Stimulated activated CD4-positive, alpha-beta T cell treated with anti-CD3 and anti-CD28 coated beads, Interleukin-12 subunit alpha, Interleukin-12 subunit beta, amount 100 ng/mL, for 48 hours (primary cell): ENCODE measurements at places on chromosomes 6 and 20.

DNA sequence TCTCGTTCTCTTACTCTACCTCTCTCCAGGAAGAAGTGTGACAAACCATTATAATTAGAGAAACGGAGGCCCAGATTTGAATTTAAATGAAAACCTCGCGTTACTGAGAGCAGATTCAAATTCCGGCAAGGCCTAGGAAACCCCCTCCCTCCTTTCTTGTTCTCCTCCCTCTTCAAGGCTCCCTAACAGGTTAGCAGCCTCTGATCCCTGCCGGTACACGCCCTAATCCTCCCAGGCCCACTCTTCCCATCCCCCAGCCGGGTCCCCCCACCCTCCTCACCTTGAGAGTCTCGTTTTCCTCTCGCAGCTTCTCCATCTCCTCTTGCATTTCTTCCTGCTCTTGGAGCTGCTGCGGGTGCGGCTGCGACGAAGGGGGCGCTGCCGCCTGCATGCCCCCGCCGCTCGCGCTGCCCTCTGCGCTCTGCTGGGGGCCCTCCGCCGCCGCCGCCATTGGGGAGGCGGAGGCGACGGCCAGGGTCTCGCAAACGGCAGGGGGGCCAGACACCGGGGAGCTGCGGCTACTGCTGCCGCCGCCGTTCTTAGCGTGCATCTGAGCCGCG, 3.8 kb downstream of the MTCL3 start:
- DNase-seq = no peak

- no peak for DNase-seq
Measured at GRCh38 chr20:59035381-59035780, 3.2 kb upstream of the ATP5F1E start.

- DNase-seq = peak; percentile 39
Measured at GRCh38 chr6:125153391-125154117, at the start of gene TPD52L1. Gene TPD52L1, plus strand, starts transcription at chr6:125153773. Its CDS starts 179 bp downstream, at chr6:125153952.

DNA sequence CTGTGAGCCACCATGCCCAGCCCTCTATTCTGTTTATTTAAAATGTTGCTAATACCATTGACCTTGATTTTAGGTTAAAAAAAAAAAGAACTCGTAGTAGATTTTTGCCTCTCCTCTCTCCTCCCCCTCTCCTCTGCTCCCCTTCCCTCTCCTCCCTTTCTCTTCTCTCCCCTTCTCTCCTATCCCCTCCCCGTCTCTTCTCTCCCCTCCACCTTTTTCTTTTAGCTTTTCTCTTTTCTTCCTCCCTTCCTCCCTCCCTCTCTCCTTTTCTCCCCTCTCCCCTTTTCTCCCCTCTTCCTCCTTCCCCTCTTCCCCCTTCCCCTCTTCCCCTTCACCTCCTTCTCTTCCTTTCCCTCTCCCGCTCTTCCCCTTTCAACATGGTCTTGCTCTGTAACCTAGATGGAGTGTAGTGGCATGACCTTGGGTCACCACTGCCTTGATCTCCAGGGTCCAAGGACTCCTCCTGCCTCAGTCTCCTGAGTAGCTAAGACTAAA, 223.8 kb downstream of the ZFAND3 start:
- DNase-seq = no peak

- DNase-seq = no peak
Measured at GRCh38 chr20:41462372-41463161, 95.9 kb upstream of the EMILIN3 start.

DNA sequence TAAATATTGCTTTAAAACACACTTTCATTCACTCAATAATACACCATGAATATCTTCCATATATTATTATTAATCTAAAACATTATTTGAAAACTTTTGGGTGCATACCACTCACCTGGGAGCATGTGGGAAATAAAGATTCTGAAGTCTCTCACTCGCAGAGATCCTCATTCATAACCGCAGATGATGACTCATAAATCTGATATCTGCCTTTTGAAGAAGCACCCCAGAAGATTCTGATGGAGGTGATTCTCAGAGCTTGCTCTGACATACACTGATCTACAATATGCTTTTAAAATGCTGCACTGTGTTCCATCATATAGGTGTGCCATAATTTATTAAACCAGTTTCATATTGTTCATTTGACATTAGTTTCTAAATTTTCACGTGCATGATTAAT, 135.0 kb upstream of the SGK1 start:
- DNase-seq = no peak

DNA sequence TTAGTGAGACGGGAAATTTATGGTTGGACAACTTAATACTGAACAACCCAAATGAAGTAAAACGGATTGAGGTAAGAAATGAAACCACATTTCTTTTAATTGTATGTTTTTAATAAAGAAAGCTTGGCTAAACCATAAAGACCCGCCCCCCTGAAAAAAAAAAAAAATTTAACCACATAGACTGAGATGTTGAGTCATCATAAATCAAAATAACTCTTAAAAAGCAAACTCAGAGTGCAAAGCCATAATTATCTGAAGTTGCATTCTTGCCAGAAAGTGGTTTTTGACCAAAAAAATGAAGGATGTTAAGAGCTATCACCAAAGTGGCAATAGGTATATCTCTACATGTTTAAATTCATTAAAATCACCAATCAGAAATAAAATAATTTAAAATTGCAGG, 101.8 kb upstream of the COL21A1 start:
- no peak for DNase-seq

- DNase-seq = no peak
Measured at GRCh38 chr20:37533154-37533715, 5.6 kb upstream of the BLCAP start.

DNA sequence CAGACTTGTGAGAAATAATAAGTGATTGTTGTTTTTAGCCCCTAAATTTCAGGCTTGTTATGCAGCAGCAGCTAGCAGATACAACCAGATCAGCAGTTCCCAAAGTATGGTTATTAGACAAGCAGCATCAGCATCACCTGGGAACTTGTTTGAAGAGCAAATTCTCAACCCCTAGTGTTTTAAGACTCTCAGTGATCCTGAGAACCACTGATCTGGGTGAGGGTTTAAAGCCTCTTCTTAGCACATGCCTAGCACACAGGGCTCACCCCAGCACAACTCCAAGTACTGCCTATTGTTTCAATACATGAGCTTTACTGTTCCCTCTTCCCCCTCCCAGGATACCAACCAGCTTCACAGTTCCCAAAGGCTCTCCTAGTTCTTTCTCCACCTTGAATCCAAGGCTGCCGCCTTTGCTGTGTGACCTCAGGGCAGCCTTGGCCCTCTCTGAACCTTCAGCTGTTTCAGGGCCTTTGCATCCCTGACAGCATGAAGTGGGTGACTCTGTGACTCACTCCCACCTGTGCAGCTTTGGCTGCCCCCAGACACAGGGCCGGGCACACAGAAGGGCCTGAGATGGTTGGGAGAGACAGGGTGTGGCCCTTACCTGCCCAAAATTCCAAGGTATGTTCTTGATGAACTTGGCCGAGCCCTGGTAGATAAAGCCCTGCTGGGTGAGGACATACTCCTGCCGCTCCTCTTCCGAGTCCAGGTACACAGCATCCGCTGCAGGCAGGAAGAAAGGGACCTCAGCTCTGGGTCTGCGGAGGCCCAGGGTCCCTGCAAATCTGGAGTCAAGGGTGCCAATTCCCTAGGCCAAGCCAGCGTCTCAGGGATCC, 14.5 kb downstream of the TGM2 start:
- no peak for DNase-seq

- DNase-seq = no peak
Measured at GRCh38 chr6:4319981-4320683, 184.8 kb upstream of the ECI2 start.

DNA sequence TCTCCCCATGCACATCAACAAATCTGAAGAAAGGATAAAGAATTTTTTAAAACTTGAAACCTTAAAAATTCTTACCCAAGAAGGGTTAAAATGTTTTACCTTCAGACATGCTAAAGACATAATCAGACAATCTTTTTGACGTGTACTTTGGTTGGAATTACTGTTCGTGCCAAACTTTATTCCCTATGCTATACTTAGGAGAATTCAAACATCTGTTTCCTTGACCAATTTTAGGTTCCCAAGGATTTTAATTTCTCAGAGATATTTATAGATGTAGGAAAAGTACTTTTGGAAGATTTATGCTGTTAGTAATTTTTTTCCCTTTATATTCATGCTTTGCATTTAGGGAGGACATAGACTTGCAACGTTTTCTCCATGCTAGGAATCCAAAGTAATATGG, 108.4 kb downstream of the AFG1L start:
- DNase-seq = no peak

DNA sequence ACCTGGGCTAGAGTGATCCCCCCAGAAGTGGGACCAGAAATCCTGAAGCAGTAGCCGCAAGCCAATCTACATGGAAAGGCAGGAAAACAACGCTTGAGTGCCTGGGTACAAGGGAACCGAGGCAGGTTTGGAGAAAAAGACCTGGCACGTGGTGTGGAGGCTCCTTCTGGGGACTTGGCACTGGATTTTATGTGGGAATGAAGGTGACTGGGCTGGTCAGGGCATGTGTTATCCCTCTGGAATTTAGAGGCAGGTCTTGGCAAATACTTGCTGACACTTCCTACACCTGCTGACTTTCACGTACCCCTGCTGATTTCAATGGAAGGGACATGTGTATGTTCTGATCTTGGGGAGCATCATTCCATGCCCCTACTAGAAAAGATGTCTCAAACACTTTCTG, 25.0 kb upstream of the FAM217A start:
- DNase-seq = no peak

DNA sequence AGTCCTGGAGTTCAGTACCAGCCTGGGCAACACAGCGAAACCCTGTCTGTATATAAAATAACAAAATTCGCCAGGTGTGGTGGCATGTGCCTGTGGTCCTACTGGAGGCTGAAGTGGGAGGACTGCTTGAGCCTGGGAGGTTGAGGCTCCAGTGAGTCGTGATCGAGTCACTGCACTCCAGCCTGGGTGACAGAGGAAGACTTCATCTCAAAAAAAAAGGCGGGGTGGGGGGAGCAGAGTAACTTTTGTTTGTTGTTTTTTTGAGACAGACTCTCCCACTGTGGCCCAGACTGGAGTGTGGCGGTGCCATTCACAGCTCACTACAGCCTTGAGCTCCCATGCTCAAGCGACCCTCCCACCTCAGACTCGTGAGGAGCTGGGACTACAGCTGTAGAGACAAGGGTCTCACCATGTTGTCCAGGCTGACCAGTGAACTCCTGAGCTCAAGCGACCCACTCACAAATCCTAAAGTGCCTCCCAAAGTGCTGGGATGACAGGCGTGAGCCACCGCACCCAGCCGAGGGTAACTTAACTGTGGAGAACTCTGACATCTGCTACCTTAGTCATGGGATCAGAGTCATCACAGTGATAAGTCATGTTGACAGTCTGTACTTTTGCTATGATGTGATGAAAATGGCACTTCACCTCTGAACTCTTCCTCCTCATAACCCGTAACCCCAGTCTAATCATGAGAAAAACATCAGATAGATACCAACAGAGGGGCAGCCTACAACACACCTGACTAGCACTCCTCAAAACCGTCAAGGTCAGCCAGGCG, 16.5 kb downstream of the PEDS1 start:
- DNase-seq = no peak

DNA sequence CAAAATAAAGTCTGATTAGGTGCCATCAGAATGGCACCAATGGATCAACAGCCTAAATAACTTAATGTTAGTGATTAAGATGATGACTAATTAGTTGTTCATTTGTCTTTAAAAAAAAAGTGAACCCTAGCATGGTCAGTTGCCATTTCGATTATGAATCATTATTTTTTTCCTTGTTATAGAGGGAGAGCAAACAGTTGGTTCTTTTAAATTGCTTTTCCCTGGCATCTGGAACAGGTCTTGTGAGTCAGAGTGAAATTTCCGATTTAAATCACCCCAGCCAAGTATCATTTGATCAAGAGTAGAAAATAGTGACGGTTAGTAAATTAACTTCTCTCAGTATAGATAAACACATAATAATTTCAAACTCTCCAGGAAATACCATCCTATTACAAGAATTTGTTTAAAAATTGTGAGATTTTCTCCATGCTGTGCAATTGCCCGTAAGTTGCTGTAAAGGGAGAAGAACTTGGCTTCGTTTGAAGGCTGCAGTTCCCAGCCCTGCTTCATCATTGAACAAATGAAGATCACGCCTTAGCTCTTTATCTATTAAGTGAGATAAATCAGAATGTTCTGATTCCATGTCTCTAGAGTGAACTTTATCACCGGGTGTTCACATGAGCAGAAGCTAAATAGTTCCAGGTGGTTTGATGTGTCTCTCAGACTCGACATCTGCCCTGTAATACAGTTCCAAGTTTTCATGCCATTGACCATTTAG, 741.3 kb downstream of the DOK5 start:
- no peak for DNase-seq

GRCh38 chr20:34874094-34874654, 1.5 kb upstream of the GGT7 start:
- DNase-seq = peak; percentile 53

- DNase-seq = no peak
Measured at GRCh38 chr20:62840244-62841197, 21.1 kb downstream of the TCFL5 start.

DNA sequence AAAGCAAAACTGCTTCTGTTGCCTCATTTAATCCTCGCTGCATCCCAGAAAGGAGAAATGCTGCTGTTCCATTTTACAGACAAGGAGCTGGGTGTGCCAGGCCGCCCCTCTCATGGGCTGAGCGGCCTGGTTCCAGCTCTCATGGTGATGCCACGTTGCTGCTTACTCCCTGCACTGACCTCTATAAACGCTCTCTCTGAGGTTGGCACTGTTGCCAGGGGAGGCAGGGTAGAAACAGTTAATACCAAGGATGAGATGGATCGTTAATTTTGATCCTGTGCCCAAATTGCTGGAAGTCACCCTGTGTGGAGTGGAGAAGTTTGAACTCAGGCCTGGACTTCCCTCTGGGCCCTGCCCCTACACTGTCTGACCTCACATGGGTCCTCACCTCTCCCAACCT, 25.6 kb downstream of the SIRPA start:
- no peak for DNase-seq

DNA sequence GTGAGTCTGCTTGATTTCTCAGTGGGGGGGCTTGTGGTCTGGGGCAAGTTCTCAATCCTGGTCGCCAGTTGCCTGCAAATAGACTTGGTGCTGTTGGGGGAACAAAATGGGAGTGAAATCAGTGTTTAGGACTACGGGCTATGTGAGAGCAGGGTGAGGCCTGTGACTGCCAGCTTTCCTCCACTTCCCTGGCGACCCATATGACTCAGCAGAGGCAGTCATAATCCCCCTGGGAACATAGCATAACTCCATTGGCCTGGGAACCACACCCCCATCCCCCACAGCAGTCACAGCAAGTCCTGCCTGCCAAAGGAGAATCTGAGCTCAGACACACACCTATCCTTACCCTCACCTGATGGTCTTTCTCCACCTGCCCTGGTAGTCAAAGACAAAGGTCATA, 387.9 kb downstream of the LMBRD1 start:
- no peak for DNase-seq
